Globus pallidus (tissue), 1 donor: ENCODE measurements at places on chromosomes 11 and 22.

DNA sequence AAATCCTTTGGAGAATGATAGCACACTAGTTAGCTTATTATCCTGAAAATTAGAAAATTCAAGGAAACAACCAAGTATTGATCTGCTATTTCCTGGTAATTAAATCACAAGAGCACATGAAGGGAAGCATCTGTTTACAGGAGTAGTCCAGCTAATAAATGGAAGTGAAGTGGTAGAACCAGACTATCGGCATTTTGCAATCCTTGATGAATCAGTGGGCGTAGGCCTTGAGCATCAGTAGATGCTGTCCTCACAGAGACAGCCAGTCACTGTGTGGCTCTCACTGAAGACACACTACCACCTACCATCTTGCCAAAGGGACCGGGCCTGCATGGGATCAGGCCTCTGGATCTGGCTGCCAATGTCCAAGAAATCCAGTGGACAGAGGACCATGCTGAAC, 69.8 kb downstream of the FBLN1 start:
- DNase-seq: no peak

GRCh38 chr11:94648789-94649188, 81.6 kb downstream of the PIWIL4 start:
- DNase-seq: no peak

DNA sequence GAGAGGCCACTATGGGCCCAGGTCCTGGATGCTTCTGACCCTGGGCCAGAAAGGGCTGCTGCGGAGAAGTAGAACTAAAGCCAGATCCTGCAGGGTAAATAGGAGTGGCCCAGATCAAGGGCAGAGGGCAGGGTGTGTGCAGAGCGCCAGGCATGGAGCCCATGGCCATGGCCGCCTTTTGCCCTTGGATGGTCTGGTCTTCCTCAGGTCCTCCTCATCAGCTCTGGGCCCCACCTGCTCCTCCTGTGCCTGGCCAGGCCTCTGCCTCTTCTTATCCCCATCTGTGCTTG, 277.6 kb downstream of the BRD1 start:
- no peak for DNase-seq

DNA sequence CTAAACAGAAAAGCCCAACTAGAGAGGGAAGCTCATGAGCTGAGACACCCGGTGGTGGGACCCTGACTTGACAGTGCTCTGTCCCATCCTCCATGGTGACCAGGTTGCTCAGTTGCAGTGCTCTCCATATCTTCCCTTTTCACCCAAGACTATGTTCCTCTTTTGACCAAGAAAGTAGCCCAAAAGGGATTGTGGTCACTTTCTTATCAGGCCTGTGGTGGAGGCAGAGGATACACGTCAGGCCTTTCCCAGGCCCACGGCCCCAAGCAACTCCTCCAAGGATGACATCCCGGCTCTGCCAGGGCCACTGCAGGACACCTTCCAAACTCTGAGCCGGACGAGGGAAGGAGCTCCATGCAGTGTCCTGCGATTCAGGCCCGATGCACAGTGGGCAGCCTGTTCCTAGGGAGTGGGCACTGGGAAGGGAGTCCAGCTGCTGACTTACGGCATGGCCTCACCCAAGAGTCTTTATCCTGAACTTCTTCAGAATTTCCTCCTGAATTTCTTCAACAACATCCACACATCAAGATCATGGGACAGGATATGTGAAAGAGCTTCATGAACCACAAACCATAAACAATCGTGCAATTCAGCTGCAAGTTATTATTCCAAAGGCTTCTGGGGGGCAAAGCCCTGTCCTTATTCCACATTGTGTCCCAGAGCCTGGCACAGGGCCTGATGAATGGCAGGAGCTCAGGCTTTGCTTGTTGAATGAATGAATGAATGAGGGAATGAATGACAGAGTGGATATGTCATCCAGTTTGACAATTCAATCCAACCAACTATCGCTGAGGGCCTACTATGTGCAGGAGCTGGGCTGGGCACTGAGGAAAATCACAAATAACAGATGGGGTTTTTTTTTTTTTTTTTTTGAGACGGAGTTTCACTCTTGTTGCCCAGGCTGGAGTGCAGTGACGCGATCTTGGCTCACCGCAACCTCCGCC, 36.0 kb upstream of the MYH9 start:
- DNase-seq: no peak

DNA sequence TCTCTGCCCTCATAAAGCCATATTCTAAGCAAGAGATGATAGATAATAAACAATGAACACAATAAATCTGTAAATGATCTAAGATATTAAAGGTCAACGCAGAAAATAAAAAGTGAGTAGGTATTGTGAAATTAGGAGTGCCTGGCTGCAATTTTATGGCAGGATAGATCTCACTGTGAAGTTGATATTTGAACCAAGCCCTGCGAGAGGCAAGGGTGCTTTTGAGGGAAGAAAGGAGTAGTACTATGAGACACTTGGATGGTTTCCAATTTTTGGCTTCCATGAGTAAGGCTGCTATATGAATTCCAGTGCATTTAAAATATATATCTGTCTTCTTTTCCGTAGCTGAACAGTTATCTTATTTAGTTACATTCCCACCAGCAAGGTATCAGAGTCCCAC, 720.0 kb upstream of the CNTN5 start:
- no peak for DNase-seq

DNA sequence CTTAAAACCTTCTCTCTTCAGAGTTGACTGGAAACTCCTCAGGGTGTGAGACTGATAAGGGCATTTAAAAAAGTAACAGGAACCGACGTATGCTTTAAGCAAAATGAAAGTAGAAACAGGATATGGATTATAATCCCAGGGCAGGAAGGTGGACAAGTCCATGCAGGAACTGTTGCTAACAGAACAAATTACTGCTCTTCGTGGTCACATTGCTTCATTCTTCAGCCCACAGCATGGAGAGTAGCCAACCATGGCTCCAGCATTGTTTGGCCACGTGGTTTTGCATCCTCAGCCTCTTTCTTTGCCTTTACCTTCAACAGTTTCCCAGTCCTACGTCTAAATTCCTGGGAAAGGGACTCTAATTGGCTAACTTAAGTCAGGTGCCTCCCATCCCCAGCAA, 563.1 kb upstream of the ISX start:
- no peak for DNase-seq

- peak; percentile 66 for DNase-seq
These were observed 9.5 kb upstream of the EHD1 start for GRCh38 chr11:64887757-64888405.

DNA sequence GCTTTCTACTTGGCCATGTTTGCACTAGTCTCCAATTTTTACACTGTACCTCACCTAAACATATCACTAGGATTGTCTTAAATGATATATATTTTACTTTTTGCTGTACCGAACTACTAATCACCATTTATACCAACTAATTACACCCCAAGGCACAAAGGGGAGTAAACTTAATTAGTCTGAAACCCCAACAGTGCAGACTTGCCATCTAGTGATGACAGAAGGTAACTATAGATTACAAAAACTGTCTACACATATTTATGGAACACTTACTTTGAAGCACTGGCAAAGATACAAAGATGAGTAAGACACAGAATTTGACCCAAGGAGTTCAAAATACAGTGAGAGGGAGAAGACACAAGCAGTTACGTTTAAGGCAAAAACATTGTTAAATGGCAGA, 139.7 kb downstream of the CNTN5 start:
- no peak for DNase-seq

DNA sequence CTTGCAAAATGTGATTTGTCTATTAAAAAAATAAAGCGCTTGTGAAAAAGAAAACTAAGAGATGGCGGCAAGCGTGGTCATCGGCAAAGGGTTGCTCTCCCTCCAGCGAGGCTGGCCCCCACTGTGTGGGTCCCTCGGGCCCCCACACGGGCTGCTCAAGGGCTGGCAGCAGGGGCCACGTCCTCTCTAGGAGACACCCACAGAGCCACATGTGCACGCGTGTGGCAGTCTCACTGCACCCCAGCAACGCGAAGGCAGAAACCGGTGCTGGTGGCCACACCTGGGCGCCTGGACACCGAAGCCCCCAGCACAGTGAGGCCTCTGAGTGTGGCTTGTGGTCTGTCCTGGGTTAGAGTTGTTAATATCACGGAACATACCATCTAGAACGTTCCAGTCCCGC, 34.4 kb downstream of the TOLLIP start:
- DNase-seq: no peak
